ENCODE measurements at places on chromosomes 1 and 21.

DNA sequence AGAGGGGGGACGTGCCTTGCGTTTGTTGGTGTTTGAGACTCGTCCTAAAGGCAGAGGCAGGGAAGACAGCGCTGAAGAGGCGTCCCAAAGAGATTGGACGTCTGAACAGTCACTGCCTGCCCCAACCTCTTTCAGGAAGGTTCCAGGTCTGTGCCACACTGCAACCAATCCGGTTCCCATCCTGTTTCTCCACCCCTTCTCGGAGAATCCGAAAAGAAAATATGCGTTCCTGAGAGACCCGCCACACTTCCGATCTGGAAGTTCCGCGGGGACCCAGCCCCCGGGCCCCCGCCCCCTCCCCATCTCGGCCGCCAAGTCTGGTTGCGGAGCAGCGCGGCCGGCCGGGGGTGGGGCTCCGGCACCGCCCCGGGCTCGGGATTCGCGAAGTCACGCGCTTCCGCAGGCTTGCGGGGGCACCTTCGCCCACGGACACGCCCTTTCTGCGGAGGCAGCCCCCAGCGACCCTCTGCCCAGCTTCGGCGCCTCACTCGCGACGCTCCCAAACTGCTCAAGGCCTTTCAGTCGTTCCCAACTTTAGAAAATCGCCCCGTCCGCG lies 124.5 kb upstream of the DPYD start:
- DNase-seq: no peak

- no peak for DNase-seq
Measured at GRCh38 chr1:45305231-45305630, 21.5 kb upstream of the HPDL start.

DNA sequence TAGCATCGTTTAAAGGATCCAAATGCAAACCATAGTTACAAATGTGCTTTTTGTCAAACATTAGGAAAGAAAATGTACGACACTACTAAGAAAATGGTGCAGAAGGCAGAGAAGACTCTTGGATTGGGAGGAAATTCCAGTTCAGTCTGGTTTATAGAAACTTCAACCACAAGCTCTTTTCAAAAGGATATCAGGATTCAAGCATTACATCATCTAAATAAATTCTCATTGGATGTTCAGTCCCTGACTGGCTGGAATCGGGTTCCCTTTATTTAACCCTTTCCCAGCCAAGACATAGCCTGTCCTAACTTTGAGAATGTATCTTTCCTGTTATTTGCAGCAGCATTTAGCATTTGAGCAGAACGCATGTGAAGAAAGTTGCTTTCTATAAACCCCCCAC lies 184.6 kb downstream of the LMO4 start:
- DNase-seq: no peak

DNA sequence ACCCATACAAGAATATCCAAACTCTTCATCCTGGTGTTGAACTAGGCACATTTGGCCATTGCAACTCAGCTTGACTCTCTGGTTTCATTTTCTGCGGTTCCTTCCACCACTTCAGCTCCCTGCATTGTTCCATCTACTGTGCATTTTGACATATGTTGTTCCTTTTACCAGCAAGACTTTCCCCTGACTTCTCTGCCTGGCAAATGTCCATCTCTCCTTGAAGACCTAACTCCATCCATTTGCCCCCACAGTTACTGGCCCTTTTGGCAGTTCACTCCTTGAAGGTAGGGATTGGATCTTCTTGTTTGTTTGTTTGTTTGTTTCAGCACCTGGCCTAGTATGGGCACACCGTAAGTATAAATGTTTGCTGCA lies 8.7 kb downstream of the PADI2 start:
- no peak for DNase-seq

- DNase-seq: no peak
Measured at GRCh38 chr1:173453982-173454381, 23.2 kb upstream of the PRDX6 start.

DNA sequence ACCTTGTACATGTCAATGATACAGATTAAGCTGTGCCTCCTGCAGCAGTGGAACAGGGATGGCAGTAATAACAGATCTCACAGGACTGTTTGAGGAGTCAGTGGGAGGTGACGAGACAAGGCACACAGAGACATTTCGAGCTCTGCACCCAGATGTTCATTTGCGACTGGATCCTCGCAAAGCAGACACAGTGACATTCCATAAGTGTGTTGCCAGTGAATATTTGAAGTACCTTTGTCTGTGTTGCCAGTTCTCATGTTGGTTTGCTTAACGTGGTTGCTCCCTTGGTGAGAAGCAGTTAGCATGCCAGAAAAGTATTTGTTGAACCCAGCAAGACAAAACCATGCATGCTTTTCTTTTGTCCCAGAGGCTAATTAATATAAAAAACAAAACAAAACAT lies 67.0 kb downstream of the NID1 start:
- DNase-seq: no peak

DNA sequence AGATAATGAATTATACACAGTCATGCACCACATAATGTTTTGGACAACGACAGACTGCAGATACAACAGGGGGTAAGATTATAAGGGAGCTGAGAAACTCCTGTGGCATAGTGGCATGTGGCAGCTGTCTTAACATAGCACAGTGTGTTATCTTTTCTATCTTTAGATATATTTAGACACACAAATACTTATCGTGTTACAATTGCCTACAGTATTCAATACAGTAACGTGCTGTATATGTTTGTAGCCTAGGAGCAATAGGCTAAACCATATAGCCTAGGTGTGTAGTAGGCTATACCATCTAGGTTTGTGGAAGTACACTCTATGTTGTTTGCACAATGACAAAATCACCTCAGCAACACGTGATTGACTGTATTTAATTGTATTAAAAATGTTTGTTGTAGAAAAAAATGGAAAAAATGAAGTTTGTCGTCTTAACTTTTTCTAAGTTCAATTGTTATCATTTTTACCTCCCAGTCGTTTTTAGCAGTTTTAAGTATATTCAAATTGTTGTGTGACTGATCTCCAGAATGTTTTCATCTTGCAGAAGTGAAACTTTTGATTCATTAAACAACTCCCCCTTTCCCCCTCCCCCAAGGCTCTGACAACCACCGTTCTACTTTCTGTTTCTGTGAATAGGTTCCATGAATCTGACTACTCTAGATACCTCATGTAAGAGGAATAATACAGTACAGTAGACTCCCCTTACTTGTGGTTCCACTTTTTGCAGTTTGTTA lies 351.0 kb upstream of the B3GALT2 start:
- DNase-seq: no peak

DNA sequence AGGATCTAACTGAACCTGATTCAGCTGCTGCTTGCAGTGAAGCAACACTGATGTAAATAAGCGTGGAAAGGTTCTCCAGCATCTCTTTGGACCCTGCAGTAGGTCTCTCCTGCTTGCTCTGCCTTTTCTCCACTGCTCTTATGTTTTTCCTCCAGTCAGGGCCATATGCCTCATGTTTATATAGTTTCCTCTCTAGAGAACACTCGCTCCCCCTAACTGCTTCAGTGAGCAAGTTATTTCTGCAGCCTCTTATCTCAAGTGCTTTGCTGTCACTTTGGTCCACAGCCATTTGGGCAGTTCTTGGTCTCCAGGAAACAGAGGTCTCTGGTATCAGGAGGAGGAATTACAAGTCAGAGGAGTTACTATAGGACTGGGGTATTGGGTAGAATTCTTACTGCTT lies 5.3 kb downstream of the PRUNE1 start:
- no peak for DNase-seq

GRCh38 chr1:228005511-228006033 lies 1.2 kb upstream of the WNT3A start:
- peak; percentile 29 for DNase-seq

DNA sequence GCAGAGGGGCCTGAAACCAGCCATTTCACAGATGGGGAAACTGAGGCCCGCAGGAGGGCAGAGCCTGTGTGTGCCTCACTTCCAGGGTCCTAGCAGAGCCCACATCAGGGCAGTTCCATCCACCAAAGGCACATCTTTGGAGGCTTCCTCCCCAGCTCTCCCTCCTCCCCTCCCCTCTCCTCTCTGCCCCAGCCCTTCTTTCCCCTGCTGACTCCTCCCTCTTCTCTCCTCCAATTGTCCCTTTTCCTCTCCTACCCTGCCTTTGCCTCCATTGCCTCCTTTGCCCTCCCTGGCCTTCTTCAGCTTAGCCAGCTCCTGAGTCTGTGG lies 56.6 kb downstream of the TMEM53 start:
- DNase-seq: no peak

DNA sequence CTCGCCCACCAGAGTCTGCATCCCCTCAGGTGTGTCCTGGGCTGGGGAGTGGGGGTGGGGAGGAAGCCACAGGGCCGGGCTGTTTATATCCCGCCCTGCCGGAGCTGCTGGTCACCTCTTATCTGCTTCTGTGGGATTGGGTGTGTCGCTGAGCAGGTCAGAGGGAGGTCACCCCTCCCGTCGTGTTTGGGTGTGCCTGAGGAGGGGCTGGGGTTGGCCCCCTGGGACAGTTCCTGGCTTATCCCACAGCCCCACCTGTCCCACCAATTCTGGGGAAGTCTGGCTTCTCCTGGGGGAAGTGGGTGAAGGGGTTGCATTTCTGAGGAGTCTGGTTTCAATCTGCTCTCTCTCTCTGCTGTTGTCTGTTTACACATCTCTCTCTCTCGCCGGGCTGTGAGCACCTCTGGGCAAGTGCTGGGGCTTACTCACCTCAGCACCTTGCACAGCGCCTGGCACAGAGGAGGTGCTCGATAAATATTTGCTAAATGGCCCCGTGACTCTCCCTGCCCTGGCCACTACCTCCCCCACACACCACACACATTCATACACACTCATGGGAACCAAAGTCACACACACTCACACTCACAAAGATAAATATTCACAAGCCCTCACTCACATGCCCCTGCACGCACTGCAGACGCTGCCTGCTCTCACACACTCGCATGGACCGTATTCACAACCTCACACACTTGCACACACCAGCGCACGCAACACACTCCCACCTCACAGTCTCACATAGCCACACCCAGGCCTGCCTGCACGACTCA lies 8.3 kb downstream of the ELF3 start:
- DNase-seq: no peak

GRCh38 chr1:35499652-35500176 lies 57.5 kb downstream of the KIAA0319L start:
- DNase-seq: no peak

- no peak for DNase-seq
Measured at GRCh38 chr1:54786778-54787177, 14.3 kb downstream of the TTC22 start.

DNA sequence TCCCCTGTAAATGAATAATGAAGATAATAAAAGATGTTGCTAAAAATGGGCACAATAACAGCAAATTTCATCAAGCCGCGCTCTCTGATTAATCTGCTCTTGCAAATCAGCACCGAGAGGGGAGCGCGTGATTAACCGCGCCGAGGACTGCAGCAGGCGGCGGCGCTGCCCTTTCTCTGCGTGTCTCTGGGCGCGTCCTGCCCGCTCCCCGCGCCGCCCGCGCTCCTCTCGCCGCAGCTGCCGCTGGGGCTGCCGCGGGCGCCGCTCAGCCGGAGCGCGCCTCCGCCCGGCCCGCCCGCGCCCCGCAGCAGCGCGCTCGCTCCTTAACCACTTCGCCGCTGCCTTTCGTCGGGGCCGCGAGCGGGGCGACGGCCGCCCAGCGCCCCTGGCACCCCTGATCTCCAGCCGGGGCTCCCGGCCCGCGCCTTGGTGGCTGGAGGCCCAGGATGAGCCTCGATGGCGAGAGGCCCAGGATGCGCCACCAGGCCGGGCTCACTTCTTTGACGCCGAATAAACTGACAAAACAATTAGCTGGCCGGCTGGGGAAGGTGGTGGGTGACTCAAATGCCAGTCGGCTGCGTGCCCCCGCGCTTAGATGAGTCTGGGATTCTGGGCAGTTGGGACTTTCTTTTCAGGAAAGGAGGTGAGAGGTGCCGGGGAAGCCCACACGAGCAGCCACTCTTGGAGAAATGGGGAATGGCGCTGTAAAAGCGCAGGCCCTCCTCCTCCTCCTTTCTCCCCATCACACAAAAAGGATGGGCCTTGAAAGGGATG lies 221.4 kb upstream of the PKN2 start:
- peak; percentile 76 for DNase-seq

DNA sequence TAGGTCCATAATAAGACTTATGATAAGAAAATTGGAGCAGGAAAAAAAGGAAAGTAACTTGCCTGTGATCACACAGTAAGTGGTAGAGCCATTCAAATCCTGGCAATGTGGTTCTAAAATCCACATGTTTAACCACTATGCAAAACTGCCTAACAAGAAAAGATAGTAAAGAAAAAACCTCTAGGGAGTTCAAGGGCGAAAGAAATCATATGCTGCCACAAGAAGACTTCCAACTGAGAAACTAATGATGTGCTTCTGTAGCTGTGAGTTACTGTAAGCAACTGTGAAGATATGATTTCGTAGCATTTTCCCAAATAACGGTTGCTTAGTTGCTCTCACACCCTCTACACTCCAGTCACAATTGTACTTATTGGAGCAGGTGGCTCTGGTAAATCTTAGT lies 20.9 kb upstream of the LYPLAL1 start:
- DNase-seq: no peak

- no peak for DNase-seq
Measured at GRCh38 chr1:233424779-233425178, 97.3 kb downstream of the MAP3K21 start.

- no peak for DNase-seq
Measured at GRCh38 chr1:107936498-107937481, 28.2 kb downstream of the VAV3 start.

- no peak for DNase-seq
Measured at GRCh38 chr1:87197641-87198040, 131.0 kb upstream of the LMO4 start.

GRCh38 chr1:230332575-230333066 lies 93.5 kb downstream of the PGBD5 start:
- DNase-seq: no peak

DNA sequence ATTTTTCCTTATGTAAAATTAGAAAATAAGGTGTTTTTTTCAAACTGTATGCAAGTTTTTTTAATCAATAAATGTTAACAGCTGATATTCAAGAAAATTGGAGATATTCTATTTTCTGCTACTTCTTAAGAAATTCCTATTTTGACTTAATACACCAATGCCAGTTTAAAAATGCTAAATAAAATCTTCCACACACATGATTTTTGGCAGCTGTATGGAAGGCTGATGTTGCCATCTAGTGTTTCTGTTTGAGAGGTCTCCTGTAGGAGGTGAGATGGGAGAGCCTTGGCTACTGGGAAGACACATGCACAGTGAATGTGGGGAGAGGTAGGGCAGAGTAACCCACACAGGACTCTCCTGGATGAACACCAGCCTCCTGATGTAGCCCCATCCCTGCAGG lies 29.2 kb upstream of the OR2B11 start:
- DNase-seq: no peak

- DNase-seq: no peak
Measured at GRCh38 chr1:103218369-103218768, 110.0 kb upstream of the COL11A1 start.

DNA sequence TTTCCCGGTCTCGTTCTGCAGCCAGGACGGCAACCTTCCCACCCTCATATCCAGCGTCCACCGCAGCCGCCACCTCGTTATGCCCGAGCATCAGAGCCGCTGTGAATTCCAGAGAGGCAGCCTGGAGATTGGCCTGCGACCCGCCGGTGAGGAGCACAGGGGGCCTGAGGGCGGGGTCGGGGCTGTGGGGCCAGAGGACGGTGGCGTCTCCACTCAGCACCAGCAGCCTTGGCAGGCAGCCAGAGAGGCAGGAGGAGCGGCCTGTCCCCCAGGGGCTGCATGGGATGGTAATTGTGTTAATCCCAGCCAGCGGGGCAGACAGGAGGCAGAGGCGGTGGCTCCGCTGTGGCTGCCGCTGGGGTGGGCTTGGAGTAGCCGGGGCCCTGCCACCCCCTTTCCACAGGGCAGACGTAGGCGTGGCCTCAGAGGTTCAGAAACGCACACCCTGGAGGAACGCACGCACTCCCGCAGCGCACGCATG lies 12.1 kb downstream of the SAMD11 start:
- no peak for DNase-seq

- DNase-seq: no peak
Measured at GRCh38 chr1:224784265-224785039, 145.0 kb upstream of the DNAH14 start.
